Astrocyte (in vitro differentiated cells and primary cell): ENCODE measurements at places on chromosomes 2 and 18. TPM values are rescaled to one million over a fixed set of nuclear protein-coding genes. Genes with fewer than 3 reads are reported as not detected.

DNA sequence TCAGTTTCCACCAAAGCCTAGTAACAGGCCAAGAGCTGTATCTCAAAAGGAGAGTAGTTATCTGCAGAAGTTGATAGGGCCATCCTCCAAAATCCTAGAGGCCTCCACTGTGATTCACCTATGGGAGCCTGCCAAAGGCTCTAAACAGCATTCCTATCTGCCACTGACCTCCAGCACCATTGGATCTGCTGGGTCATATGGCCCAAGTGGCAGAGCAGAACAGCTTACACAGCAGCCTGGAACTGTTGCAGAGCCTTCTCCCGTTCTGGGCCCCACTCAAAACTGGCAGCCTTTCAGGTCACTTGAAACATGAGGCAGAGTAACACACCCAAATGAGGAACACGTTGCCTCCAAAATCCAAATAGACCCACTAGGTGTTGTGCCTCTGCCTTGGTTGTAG is 345.2 kb upstream of the RND3 start:
- DNase-seq, result no peak

- no peak for DNase-seq
Observed at GRCh38 chr18:70489571-70489970, 200.7 kb downstream of the SOCS6 start.

GRCh38 chr2:214800180-214800579 is 9.3 kb downstream of the BARD1 start:
- DNase-seq, result no peak

- DNase-seq, result no peak
Observed at GRCh38 chr2:68561372-68561771, 82.0 kb upstream of the PROKR1 start.

DNA sequence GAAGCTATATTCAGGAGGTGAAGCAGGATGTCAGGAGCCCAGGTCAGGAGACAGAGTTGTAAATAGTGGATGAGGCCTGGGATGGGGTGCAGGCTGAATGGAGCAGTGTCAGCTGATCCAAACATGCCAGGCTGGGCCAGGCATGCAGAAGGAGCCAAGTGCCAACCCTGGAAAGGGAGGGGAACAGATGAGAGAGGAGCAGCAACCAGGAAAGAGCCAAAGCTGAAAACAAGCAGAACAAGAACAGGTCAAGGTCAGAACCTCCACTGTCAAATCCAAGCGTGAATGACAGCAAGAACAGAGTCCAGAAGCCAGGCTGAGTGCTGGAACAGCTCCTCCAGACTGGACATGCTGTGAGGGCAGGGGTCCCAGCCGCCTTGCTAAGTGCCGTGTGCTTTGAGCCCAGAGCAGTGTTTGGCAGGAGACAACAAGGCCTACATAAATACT is 49.2 kb upstream of the PPP1CB start:
- no peak for DNase-seq

GRCh38 chr2:33238111-33238510 is 238.3 kb upstream of the RASGRP3 start:
- peak; percentile 73 for DNase-seq

DNA sequence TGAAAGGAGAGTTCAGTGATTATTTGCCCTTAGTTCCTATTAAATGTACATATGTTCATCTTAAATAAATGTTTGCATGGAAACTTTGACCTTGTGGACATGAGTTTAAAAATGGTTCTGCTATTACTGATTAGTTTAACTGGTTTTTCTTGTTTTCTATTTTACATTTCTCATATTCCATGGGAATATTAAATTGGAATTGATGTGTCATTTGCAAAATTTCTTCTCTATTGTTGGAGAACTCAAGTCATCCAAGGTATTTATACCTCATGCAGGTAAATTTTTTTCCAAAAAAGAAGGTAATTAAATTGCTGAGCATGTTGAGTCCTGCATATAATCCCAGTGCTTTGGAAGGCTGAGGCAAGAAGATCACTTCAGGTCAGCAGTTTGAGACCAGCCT is 45.4 kb upstream of the APCDD1 start:
- no peak for DNase-seq

EMILIN2 gene
- total RNA-seq, result 29.6 and 33.4 TPM in 2 replicates

NFATC1 gene
- 10.6 and 11.0 TPM in 2 replicates for total RNA-seq

NPHP1 gene
- 3.3 and 4.9 TPM in 2 replicates for total RNA-seq

MZT2B gene
- total RNA-seq, result 232 and 234 TPM in 2 replicates
